ENCODE measurements at places on chromosomes 6 and 20.

DNA sequence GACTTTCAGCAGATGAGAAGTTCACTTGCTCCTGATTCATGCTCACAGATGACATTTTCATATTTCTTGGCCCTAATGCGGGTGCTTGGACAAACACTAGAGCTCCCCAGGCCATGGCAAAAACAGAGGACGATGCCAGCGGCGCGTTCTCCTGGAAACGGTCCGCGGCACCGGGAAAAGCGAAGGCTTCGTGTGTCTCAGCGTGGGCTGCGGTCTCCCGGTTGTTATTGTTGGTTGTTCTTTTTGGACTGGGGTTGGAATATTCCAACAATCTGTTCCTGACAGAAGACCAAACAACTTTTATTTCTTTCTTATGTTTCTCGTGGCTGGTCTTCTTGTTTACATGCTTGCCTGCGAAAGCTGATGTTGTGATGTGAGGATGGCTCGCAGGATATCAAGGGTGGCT lies 46.8 kb upstream of the NEDD9 start:
- DNase-seq, result no peak

GRCh38 chr6:121223930-121224329 lies 110.3 kb downstream of the TBC1D32 start:
- DNase-seq, result no peak

DNA sequence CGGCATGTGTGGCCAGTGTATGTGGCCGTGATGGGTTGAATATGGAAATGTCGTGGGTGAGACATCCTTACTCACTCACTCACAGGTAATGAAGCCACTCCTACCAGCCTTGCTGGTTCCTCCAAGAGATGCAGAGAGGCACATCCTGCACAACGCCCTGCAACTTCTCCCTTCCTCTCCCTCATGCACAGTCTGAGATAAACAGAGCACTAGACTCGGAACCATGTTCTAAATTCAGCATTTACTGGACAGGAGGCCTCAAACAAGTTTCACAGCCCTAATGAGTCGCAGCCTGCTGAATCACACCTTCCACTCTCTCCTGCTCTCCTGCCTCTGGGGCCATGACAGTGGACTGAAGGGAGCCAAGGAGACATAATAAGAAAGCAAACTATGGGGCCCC lies 91.2 kb downstream of the ISM1 start:
- no peak for DNase-seq

GRCh38 chr20:43238833-43239232 lies 49.1 kb upstream of the PTPRT start:
- no peak for DNase-seq

DNA sequence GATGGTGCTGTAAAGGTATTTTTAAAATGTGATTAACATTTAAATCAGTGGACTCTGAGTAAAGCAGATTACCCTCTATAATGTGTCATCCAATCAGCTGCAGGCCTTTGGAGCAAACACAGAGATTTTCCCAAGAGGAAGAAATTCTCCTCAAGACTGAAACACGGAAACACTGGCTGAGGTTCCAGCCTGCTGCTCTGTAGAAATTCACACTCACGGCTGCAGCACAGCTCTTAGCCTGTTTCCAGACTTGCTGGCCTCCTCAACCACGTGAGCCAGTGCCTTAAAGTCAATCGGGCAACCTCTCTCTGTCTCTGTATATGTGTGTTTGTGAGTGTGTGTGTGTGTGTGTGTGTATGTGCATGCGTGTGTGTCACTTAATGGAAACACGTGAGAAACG lies 41.1 kb downstream of the PDE10A start:
- DNase-seq, result no peak

Data from NCI-H187 treated with DMSO at 0.1 percent for 48 hours (cell line).